Fibroblast of skin of scalp (primary cell): ENCODE measurements at places on chromosomes 11 and 22.
A peak's percentile ranks its signal among the peaks of the same experiment; 100 is the strongest.

DNA sequence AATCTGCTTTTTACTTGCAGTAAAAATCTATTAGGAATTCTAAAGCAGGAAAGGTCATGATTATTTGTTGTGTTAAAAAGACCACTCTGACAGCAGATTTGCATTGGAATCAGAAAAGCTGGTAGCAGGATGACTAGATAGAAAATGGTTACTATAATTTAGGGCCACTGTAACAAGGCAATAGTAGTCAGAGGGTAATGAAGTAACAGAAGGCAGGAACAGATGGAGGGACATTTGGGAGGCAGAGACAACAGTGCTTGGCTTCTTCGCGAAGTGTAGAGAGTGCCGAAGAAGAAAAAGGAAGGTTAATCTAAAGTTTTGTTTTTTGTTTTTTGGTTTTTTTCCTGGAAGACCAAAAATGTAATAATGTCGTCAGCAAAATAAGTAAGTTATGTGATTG is 129.8 kb upstream of the SLC5A12 start:
- DNase-seq: no peak

- DNase-seq: peak; percentile 65
These were observed 9.9 kb downstream of the TESMIN start for GRCh38 chr11:68741463-68741862.

- peak; percentile 47 for DNase-seq
These were observed 79.3 kb upstream of the GALNT18 start for GRCh38 chr11:11701070-11701469.

DNA sequence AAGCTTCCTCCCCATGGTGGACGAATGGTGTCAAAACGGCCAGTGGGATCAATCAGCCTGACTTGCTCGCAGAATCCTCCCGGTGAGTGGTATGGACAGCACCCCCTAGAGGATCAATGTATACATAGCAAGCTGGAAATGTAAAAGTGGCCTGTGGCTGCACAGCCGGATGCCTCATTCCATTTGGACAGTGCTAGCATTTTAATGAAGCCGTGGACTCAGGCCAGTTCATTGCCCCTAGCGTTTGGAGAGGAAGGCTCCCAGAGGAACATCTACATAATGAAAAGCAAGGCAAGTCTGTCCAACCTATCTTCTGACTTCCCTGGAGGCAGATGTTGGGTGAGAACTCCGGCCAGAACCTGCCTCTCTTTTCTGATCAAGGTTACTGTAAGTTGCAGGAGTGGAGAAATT is 942.3 kb downstream of the NTM start:
- DNase-seq: peak; percentile 63

GRCh38 chr11:112511911-112512310 is 251.3 kb upstream of the PLET1 start:
- no peak for DNase-seq

DNA sequence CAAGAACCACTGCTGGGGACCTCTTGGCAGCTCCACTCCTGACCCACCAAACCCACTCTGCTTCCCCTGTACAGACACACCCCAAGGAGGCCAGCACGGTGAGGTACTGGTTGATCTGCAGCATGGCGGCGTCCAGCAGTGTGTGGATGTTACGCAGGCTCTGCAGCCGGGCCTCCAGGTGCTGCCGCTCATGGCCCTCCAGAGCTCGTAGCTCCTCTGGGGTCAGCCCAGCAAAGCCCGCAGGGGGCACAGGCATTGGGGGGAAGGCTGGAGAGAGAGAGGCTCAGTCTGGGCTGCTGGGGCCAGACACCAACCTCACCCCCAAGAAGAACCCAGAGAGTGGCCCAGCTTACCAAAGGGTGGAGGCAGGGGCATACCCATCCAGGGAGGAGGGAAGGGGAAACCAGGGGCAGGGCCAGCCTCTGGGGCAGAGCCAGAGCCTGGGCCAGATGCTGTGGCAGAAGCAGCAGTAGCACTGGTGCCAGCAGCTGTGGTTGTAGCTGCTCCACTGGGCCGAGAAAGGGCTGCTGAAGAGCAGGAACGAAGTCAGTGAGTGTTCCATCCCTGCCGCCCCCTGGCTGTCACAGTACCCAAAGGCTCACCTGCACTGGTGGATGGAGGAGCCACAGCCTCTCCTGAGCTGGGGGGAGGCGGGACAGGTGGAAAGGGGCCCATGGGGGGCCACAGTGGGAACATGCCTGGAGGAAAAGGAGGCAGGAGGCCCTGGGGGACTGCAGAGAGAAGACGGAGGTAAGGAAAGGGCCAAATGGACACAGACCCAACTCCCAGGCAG is 4.5 kb downstream of the SYVN1 start:
- no peak for DNase-seq
